ENCODE measurements at places on chromosomes 4 and X.

DNA sequence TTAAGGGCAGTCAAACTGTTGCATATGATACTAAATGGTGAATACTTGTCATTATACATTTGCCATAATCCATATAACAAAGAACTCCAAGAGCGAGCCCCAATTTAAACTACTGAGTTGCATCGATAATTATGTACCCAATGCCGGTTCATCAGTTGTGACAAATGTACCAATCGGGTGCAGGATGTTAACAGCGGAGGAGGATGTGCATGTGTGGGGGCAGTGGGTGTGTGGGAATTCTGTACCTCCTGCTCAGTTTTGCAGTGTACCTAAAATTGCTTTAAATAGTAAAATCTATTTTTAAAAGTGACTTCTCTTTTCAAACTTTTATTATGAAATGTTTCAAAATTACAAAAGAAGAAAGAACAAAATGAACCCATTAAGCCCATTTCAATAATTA lies 20.8 kb upstream of the CDS1 start:
- no peak for DNase-seq

DNA sequence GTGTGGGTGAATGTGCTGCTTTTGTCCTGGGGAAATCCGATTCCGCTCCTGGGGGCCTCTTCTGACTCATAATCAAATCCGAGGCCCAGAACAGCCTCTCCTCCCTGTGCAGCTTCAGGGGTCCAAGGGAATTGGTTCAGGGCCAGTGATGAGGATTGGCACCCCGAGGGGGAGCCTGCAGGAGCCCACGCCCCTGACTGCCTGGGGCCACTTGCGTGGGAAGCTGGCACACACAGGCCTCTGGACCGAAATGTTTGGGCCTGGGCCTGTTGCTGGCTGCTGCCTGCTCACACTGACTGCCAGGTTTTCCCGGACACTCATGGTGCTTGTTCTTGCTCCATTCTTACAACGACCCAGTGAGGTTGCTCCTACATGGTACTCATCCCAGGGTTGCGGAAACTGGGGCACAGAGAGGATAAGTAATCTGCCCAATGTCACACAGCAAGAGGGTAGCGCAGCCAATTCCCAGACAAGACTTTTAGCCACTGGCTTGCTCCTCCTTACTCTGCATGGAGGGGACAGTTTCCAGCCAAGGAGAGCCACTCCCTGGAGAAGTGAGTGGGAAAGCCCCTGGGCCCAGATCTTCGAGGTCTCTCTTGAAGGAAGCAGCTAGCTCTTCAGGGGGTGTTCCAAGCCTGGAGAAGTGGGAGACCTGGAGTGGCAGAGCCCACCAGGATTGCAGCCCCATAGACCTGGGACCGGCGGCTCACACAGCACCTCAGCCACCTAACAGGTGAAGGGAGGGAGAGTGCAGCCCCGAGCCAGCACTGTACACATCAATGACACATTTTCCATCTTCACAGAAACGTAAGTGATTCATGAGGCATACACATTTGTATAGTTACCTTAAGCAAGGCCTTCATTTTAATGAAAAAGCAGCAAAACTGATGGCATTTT lies 20.3 kb downstream of the CFAP99 start:
- DNase-seq: no peak

- DNase-seq: no peak
Measured at GRCh38 chr4:2352729-2353221, 65.7 kb downstream of the ZFYVE28 start.

- DNase-seq: no peak
Measured at GRCh38 chr4:148914301-148914700, 472.1 kb upstream of the NR3C2 start.

DNA sequence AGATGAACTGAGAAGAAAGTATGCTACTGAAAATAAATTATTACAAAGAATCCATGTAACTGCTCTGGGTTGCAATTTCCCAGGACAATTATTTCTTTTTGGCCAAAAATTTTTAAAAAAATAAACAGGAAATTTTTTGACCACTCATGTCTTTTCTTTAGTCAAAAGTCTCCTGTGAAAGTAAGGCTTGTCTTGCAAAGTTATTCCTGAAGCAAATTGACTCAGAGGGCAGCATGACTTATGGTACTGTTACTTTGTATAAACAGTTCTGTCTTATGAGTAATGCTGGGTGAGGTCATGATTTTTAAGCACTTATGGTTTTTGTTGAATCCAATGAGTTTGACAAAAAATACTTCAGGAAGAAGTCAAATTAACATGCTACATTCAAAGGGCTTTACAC lies 292.8 kb upstream of the ARSJ start:
- DNase-seq: no peak

DNA sequence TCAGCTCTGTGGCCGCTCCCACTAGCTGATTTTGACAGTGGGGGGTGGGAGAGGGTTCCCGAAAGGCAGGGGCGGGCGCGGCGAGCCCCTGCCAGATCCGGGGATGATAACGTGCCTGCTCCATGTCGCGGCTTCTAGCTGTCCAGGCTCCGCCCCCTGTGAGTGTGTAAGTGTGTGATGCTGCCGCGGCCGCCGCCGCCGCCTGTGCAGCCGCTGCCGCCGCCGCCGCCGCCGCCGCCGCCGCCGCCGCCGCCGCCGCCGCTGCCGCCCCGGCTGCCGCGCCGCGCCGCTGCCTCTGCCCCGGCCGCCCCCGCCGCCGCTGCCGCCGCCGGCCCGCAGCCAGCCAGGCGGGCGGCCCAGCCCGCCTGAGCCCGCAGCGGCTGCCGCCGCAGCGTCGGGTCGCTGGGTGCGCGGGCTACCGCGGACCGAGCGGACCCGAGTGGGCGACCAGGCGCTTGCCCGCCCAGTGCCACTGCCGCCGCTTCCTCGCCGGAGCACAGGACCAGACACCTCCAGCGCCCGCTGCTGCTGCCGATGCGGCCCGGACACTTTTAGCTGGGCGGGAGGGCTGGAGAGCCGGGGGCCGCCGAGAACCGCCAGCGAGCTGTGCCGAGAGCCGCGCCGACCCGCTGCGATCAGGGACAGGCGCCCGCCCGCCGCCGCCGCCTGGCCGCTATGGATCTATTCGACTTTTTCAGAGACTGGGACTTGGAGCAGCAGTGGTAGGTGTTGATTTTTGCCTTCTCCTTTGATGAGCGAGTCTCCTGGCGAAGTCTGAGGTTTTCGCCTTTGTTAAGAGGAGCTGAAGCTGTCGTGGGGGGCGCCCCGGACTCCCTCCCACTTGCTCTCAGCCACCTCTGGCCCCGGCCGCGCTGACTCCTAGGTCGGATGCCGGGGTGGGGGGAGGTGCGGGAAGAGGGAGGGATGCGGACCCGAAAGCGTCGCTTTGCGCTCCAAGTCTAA lies at the start of gene AFF2:
AFF2 (plus strand) TSS at position 195 of the 963 bp plus-strand sequence; CDS start at position 676, 481 bp downstream.
- peak; percentile 18 for DNase-seq

- no peak for DNase-seq
Measured at GRCh38 chr4:27215220-27215826, 354.7 kb downstream of the STIM2 start.

GRCh38 chr4:139633661-139634060 lies 32.0 kb upstream of the MGST2 start:
- no peak for DNase-seq

GRCh38 chr4:180615746-180616145 lies 1627.5 kb upstream of the TENM3 start:
- no peak for DNase-seq

DNA sequence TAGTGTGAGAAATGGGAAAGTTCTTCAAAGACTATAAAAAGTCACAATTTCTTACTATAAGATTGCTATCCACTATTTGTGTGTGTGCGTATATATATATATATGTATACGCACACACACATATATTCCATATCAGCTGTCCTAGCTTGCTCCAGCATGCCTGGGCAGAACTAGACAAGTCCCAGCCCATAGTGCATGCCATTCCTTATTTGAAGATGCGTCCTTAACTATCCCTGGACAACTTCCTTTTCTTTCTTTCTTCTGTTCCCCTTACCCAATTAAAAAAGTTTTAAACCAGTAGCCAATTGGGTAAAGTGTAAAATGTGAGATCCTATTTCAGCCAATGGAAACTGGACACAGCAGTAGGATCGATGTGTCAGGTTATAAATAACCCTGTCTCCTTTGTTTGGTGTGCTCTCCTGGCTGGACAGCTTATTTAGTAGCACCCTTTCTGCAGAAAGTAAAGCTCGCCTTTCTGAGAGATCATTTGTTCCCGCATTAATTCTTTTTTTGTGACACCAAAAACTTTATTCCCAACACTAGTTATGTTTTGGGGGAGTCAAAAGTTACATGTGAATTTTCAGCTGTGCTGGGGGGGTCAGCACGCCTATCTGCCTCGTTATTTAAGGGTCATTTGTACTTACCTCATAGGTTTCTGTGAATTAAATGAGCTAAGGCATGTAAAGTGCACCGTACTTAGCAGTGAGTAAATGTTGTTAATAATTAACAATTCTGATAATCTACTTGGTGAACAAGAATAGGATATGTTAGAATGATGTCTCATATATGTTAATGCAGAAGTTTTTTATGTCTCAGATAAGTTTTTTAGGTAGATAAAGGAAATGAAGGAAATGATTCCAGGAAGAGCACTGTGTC lies 40.9 kb downstream of the KDM6A start:
- DNase-seq: no peak

DNA sequence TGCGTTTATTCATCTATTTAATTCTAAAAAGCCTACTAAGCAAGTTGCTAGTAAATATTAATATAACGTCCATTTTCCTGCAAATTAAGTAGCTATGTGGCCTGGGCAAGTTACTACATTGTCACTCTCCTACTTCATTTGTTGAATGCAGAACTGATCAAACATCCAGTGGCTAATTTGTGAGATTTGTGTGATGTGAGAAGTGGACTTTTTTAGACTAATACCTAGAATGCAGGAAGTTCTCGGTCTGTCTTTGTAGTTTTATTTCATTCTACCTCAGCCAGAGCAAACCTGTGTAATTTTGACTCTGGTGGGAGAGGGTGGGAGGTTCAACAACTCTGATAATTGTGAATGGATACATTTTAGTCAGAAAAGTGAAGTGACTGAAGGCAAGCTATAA lies 840 bp downstream of the GUF1 start:
- no peak for DNase-seq

DNA sequence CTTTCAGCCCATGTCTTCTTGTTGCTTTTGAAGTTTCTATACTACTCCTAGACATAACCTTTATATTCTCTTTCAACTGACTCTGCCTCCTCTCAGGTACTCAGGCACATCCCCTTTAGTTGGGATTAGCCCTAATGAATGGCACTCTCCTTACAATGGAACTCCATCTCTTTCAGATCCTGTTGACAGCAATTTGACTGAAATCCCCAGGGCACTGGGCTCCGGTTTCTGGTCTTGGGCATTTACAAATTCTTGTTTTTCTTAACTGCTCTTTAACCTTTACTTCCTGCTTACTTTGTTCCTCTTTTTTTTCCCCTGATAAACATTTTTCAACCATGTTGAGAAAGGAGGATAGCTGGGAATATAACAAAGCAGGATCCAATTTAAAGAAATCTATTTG lies 68.9 kb downstream of the ENOX2 start:
- DNase-seq: no peak

DNA sequence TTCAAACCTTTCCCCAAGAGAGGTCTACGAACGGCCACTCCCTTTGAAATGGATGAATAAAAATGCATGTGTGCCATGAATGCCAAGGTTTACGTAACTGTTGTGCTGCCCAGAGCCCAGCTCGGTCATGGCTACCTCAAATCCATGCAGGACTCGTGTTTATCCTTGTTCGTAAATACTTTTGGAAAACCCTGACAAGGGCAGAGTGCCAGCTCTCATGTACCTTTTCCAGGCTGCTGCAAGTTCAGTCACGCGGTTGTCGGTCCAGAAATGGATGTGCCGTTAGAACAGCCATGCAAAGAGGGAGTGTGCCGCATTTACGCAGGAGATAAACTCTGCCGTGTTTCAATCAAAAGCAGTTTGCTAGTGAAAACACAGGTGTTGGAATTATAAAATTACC lies 123.4 kb downstream of the AMELX start:
- DNase-seq: no peak

DNA sequence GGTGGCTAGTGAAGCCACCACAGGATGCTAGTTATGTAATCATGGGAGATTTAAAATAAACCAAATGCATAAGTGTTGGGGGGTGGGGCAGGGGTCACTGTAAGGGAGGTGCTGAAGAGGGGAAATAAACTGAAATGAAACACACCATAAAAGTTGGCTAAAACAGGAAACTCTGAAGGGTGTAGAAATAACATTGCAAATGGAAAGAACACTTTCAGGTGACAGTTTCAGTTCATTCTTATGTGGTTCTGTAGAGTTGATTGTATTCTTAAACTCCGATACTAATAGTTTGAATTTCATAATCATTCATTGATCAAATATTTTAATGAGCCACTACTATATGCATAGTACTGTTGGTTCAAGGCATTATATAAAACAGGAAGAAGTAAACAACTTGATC lies 80.1 kb downstream of the HDAC8 start:
- DNase-seq: no peak

- no peak for DNase-seq
Measured at GRCh38 chr4:187786190-187786589, 209.4 kb upstream of the ZFP42 start.

- peak; percentile 32 for DNase-seq
Measured at GRCh38 chrX:54447461-54447860, 7.3 kb downstream of the TSR2 start.

DNA sequence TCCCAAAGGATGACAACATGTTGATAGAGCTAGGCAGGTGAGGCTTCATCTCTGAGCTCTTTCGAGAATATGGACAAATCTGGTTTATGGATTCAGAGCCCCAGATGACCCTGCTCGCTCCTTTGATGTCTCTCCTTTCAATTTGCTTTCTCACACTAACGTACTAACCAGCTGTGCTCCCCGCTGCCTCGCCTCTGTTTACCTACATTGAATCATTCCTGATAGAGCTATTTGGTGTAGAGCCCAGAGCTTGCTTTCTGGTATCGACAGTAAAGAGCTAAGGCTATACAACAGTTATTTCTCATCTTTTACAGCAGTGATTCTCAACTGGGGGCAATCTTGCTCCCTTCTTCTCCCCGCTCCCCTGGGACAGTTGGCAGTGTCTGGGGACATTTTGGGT lies 8.9 kb upstream of the PHKA2 start:
- no peak for DNase-seq

GRCh38 chr4:15327311-15328298 lies 100.2 kb upstream of the C1QTNF7 start:
- DNase-seq: no peak

- DNase-seq: no peak
Measured at GRCh38 chrX:153933748-153934147, 1.1 kb downstream of the NAA10 start.

- DNase-seq: no peak
Measured at GRCh38 chr4:13921805-13922204, 294.3 kb upstream of the BOD1L1 start.

GRCh38 chrX:131393426-131393825 lies 104.3 kb upstream of the IGSF1 start:
- DNase-seq: no peak

DNA sequence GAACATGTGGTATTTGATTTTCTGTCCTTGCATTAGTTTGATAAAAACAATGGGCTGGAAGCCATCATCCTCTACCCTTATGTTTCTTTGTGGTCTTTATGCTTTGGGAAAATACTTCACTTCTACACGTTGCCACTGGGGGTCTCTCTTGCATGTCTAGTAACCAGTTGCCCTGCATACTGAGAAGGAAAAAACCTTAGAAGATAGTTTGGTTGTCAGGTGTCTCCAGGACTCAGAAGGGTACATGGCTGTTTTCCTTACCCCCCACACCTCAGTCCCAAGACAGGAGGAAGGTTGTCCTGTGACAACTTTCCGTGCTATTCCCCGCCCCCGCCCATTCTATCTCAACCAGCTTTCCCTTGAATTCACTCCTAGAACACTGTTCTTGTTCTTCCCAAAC lies 62.1 kb upstream of the LANCL3 start:
- no peak for DNase-seq

All from HuH-7.5 (cell line).